ENCODE measurements at places on chromosomes 4 and X.

DNA sequence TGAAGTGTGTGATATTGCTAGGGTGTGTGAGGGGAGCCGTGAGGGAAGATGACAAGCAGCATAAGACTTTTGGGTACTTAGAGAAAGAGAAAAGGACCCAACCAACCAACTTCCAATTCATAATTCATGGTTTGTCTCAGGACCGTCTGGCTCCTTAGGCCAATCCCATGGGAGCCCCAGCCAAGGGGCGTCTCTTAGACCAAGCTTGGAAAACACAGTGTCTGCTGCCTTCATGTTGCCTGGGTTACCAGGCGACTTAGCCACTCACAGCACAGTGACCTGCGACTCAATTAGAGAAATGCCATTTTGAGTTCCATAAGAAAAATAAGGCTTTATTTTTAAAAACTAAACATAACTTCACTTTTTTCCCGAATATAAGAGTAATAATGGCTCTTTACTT is 32.7 kb downstream of the BST1 start:
- DNase-seq: no peak

DNA sequence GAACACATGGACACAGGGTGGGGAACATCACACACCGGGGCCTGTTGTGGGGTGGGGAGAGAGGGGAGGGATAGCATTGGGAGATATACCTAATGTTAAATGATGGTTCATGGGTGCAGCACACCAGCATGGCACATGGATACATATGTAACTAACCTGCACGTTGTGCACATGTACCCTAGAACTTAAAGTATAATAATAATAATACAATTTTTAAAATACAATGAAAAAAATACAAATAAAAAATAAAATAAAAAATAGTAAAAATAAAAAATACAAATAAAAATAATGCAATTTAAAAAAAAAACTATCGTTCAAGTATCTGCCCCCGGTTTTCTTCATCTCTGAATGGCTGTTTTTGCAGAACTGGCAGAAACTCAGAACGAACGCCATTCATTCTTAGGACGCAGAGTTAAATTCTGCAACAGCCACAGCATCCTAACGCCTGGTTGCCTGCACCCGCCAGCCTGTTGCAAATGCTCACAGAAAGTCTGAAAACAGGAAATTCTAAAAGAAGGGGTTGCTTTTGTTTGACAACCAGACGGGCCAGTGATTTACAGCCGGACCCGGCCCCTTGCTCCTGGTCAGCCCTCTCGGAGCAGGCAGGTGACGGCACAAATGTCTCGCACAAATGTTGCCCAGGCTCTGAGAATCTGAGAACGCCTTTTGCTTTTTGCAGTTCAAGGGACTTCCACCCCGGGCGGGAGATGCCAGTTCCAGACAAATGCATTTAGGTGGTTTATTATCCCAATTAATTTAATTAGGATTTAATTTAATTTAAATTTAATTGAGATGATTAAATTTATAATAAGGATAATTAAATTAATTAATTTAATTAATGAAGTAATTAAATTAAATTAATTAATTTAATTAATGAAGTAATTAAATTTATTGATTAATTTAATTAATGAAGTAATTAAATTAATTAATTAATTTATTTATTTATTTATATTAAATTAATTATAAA is 47.8 kb downstream of the CRLF2 start:
- DNase-seq: no peak

DNA sequence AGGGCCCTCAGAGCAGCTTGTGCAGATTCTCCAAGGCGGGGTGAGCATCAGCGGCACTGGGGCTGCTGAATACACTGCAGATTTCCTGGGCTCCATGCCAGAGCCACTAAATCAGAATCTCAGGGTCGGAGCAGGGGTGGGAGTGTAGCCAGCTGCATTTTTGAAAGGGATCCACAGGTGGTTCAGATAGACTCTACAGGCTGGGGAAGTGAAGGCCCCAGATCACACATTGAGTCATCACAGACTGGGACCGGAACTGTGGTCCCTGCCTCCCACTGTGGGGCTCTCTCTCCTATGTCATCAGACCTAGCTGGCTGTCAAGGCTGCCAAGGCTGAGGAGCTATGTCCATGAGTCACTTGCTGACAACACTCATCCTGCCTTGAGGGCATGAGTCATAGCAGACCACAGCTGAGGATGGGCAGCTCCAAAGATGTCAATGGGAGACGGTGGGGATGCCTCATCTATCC is 162.3 kb upstream of the MAMLD1 start:
- no peak for DNase-seq

- DNase-seq: no peak
Measured at GRCh38 chr4:22019676-22020075, 71.1 kb upstream of the KCNIP4 start.

DNA sequence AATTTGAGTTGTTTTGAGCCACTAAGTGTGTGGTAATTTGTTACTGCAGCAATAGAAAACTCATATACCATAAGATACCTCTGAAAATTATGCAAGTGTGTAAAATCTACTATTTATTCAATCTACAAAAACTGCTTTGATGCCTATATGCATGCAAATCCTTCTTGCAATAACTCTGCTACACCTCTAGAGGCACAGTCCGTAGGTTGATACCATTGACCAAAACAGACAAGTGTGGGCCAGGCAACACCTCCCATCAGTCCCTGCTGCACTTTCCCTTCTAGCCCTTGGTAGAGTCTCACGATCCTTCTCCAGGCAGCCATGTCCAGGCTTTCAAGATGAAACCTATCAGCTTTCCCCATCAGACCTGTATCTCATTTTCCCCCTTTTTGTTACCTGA is 48.8 kb upstream of the FAM9A start:
- DNase-seq: no peak

- DNase-seq: no peak
Measured at GRCh38 chr4:24322511-24322910, 261.8 kb downstream of the DHX15 start.

DNA sequence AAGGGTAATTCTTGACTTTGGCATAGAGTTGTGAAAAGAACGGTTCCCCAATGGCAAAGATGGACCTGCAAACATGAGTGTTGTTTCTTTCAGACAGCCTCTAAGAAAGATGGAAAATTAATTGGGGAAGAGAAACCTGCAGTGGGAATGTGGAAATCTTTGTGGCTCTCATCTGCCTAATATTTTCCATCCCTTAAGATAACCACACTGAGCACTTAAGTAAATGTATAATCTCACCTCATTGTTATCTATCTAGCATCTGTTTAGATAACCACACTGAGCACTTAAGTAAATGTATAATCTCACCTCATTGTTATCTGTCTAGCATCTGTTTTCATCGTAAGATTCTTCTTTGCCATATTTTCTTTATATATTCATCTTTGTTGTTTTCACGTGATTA is 149.3 kb downstream of the NWD2 start:
- DNase-seq: no peak

GRCh38 chrX:50100188-50100587 is 100.6 kb downstream of the AKAP4 start:
- DNase-seq: no peak

DNA sequence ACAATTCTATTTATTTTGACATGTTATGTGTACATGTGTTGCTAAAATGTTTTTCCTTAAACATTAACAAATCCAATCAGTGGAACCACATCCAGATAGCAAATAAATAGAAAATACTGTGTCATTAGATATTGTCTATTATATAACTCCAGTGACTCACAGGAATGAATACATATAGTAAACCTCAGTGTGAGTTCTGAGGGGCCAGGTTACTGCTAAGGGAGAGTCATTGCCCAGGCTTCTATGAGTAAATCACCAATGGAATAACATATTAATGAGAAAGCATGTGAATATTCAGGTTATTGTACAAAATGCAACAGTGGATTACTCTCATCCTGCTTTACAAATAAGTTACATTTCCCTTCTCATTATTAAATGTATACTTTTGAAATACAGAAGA is 27.2 kb downstream of the TACR3 start:
- no peak for DNase-seq

- DNase-seq: no peak
Measured at GRCh38 chr4:12933760-12934221, 550.3 kb downstream of the RAB28 start.

DNA sequence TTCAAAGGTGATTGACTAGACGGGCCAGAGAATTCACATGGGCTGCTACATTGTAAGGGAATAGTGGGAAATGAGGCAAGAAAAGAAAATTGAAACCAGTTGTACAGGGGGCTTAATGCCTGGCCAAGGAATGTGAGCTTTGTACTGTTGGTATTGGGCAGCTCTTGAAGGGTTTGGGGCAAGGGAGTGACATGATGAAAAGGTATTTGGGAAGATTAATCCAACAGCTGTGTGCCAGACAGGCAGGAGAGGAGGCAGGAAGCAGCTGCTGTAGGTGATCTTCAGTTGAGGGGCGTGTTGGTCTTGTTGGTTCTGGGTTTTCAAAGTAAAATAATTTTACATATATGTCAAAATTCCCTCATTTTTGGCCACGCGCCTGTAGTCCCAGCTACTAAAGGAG is 384.5 kb upstream of the TENM3 start:
- DNase-seq: no peak

DNA sequence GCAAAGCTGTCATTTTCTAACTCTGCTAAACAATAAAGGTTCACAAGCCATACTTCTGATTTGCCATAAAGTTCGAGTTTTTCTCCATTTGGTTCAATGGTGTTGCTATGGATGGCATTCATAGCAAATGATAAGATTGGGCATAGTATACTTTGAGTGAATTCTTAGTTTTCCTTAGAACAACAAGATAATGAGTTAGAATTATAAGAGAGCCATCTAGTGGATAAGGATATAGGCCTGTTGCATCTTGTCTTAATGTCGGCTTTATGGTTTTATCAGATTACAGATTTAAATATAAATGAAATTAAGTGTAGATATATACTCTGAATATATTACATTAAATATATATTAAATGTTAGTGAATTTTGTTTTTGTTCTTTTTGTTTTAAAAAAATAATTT is 644.6 kb downstream of the IL1RAPL1 start:
- DNase-seq: no peak

DNA sequence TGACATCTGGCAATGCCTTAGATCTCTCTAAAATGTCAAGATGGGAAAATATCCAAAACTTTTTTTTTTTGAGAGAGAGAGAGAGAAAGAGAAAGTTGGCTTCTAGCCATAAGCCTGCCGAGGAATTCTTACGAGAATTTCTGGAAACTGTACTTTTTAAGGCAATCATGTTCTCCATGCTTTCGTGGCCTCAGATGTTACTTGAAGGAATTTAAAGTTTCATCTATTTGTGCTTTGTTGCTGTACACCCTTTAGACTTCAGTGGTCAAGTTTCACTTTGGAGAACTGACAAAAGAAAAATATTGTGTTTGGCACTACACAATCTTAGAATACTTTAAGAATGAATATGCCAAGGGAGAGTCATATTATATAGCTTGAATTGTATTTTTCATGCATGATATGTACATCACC is 53.9 kb downstream of the FAT4 start:
- DNase-seq: no peak

GRCh38 chr4:159097785-159098184 is 5.1 kb upstream of the RAPGEF2 start:
- DNase-seq: no peak

GRCh38 chr4:169622566-169622965 is 2.2 kb downstream of the CLCN3 start:
- DNase-seq: no peak

- no peak for DNase-seq
Measured at GRCh38 chr4:165133150-165133549, 20.5 kb upstream of the TMEM192 start.

DNA sequence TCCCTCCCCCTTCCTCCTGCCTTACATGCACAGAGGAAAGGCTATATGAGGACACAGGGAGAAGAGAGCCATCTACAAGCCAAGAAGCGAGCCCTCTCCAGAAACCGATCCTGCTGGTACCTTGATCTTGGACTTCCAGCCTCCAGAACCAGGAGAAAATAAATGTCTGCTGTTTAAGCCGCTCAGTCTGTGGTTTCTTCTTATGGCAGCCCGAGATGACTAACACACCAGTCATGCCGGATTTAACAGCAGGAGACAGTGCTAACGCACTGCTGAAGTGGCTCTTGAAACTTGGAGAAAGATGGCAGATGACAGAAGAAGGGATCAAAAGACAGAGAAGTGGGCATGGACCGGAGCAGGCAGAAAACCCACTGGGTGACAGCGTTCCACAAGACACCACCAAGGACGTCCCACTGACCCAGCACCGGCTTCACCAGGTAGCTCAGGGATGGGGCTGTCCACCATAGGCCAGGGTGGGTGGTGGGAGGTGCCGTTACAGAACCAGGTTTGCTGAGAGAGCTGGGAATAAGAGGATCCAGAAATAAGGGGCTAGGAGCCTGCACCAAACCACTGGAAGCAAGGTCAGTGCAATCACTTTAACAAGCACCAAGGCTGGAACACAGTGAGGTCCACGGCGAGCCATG is 6.2 kb upstream of the MAN2B2 start:
- DNase-seq: no peak

GRCh38 chrX:69010339-69010738 is 154.9 kb downstream of the PJA1 start:
- DNase-seq: no peak

- DNase-seq: no peak
Measured at GRCh38 chr4:23877758-23878229, 12.1 kb downstream of the PPARGC1A start.

- DNase-seq: no peak
Measured at GRCh38 chr4:138233313-138234034, 8.7 kb downstream of the SLC7A11 start.

DNA sequence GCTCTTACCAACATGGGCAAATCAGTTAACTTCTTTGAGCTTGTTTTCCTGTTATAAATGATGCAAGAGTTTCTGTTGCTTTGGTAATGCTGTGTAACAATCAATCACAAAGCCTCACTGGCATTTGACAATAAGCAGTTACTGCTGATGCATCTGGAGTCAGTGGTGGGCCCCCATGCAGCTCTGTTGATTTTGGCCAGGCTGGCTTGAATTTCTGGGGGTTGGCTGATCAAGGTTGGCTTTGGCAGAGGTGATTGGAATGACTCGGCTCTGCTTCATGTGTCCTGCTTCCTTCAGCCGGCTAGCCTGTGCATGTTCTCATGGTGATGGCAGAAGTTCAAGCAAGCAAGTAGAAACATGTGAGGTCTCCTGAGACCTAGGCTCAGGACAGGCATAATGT is 90.4 kb downstream of the PHEX start:
- DNase-seq: no peak

- peak; percentile 58 for DNase-seq
Measured at GRCh38 chr4:186204103-186204559, 12.8 kb downstream of the CYP4V2 start.

- no peak for DNase-seq
Measured at GRCh38 chr4:181897935-181898334, 345.3 kb upstream of the TENM3 start.

- no peak for DNase-seq
Measured at GRCh38 chrX:39427906-39428305, 626.6 kb downstream of the MID1IP1 start.

- DNase-seq: no peak
Measured at GRCh38 chr4:764405-765169, 59.0 kb downstream of the PCGF3 start.

Data from activated CD4-positive, CD25-positive, alpha-beta regulatory T cell treated with anti-CD3 and anti-CD28 coated beads, Interleukin-2, amount 50 U/mL, for 16 hours (primary cell).